ENCODE measurements at places on chromosomes 2 and 18. TPM values are rescaled to one million over a fixed set of nuclear protein-coding genes. Genes with fewer than 3 reads are reported as not detected.

DNA sequence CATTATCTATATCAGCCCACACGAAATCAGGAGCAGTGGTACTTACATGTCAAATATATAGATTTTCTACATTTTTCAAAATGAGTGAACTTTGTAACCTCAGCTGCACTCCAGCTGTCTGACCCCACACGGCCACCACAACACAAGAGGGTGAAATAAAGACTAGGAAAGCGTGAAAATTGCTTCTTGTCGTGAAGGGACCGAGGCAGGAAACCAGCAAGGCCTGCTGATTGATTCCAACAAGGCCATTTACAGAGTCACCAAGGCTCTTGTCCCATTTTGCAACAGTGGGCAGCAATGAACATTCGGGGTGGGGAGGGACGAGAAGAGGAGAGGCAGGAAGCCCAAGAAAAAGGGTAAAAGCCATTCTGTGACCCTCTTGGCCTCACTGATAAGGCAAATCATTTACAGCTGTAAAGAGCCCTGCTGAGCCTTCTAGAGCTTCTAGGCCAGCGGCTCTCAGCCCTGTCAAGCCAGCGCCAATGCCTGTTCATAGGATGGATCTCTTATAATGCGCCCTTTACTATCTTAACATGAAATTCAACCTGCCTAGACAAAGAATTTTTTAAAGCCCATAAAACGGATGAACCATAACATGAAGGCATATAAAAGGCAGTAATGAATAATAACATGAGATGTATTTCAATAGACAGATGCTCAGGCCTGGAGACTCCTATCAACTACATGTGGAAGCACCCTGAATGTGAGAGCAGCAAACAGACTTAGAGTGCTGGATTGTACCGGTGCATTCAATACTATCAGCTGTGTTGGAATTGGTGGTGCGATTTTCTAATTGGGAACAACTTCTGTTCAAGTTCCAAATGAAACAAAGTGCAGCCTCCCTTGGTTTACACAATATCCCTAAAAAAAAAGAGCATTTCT lies 269.0 kb downstream of the CDCA7 start:
- DNase-seq: peak; percentile 36

- no peak for DNase-seq
These were observed 97.7 kb downstream of the CDC42EP3 start for GRCh38 chr2:37573451-37574388.

GRCh38 chr2:137255345-137255744 lies 490.0 kb downstream of the THSD7B start:
- no peak for DNase-seq

NYAP2 gene
- not detected for total RNA-seq

THOC1 gene
- 53.6 TPM for total RNA-seq

DNA sequence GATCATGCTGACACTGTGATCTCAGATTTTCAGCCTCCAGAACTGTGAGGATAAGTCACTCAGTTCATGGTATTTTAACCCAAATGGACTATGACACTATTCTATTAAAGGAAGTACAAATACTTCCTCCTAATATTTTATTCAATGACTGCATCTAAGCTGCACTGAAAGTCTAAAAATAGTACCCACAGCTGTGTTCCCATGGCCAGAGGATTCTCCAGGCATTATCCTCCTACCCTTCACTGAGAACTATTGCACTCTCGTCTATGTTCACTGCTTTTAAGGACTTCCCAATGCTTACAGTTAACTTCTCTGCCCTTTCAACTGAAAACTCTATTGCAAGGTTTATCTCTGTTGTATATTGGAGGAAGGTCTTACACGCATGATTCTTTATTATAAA lies 15.2 kb downstream of the LRATD1 start:
- no peak for DNase-seq

CPLX4 gene
- total RNA-seq: not detected

DCDC2C gene
- not detected for total RNA-seq

VSNL1 gene
- total RNA-seq: 32.8 TPM

DNA sequence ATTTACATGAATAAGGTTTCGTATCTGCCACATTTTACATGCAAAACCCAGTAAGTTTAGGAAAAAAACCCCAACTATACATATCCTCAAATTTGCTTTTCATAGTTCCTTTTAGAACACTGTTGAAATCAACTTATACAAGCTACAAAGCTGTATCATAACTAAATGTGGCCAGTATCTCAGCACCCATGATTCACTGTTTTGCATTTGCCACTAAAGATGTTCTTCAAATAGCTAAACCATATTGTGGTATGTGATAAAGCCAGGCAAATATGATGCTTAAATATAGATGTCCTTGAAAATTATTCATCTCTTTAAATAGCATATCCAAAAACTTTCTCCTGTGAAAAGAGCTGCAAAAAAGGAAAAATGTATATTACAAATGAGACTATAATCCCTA lies 29.9 kb downstream of the ROCK2 start:
- no peak for DNase-seq

- no peak for DNase-seq
These were observed 5.1 kb downstream of the SLC35F6 start for GRCh38 chr2:26769089-26769761.

GRCh38 chr18:46237891-46238290 lies 133.7 kb downstream of the HAUS1 start:
- DNase-seq: no peak

CD226 gene
- not detected for total RNA-seq

FTCDNL1 gene
- total RNA-seq: 0.59 TPM

TWIST2 gene
- 8.1 TPM for total RNA-seq

DNA sequence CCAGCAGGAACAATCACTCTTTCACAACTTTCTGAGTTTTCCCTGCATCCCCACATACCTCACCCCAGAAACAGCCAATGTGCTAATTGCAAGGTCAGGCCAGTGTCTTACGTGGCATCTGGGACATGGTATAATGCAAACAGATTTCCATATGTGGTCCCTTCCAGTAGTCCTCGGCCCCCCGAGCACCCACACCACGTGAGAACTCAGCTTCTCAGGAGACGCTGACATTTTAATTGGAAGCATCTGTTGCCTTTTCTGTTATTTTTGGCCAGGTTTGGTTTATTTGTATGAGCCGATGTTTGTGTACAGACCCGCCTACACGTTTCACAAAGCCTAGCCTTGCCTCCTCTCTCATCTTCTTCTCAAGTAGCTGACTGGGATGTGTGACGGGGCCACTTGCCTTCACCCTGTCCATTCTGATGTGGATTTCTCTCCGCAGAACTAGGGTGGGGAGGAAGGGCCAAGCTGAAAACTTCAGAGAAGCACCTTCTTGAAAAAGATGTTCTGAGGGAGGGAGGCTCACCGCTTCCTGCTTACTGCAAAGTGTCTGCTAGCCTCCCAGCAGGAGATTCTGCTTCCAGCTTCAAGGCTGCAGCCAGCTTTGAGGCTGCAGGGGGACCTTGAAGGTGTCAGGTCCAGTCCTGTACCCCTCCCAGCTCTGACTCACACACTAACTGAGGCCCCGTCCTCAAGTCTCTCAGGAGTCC lies 109.6 kb upstream of the SLC14A2 start:
- no peak for DNase-seq

GRCh38 chr2:112682101-112682500 lies 36.4 kb downstream of the SLC20A1 start:
- no peak for DNase-seq

GRCh38 chr2:20190876-20191713 lies 33.8 kb downstream of the SDC1 start:
- DNase-seq: peak; percentile 95

GRCh38 chr2:164412831-164413230 lies 208.5 kb downstream of the GRB14 start:
- DNase-seq: no peak

DCAF17 gene
- 22.9 TPM for total RNA-seq

GRCh38 chr2:26016012-26016705 lies 17.7 kb upstream of the RAB10 start:
- DNase-seq: no peak

DNA sequence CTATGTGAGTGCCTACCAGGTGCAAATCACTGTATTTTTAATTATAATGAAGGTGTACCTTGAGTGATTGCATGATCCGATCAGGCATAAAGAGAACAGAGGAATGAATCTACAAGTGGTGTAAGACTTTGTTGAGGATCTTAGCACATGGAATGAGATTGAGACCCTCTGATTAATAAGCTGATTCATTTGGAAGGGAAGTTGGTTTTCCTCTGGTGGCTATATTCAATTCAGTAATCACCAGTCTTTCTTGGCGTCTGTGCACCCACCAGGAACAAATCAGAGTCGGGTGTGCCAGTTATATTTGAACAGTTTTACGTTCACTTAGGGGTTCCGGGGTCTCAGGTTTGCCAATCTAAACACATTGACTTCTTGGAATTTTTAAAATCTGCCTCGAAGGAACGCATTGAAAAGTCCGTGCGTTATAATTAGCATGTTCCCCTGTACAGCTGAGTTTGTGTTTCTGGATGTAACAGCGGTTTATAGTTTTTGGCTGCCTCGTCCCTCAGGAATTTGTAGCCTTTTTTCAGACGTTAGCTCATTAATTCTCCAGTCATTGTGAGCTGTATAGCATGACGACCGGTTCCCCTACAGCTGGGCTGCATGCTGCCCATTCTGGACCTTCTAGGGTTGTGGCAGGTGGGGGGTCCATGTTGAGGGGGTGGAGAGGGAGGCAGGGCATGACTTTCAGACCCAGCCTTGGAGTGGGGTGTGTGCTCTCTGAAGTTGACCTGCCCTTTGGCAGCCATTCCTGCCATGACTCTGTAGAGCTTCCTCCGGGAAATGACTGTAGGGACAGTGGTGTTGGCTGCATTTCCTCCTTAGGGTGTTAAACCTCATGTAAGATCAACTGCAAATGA lies 20.3 kb downstream of the MYO1B start:
- DNase-seq: no peak

GRCh38 chr2:196970099-196970498 lies 43.6 kb upstream of the PGAP1 start:
- no peak for DNase-seq

GRCh38 chr2:211724933-211725332 lies 813.7 kb downstream of the ERBB4 start:
- no peak for DNase-seq

DNA sequence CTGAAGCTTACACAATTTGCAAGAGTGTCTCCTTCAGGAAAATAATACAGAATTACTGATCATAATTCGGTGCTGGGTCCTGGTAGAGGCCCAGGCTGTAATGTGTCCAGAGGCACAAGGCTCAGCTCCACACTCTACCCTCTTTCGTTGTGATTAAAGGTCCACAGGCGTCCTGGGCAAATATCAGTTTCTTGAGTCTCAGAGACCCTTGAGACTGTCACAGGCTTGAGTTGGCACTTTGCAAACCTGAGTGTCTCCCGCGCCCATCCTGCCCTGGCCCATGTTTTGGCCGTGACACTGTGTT lies 46.9 kb upstream of the SMAD7 start:
- DNase-seq: no peak

DNA sequence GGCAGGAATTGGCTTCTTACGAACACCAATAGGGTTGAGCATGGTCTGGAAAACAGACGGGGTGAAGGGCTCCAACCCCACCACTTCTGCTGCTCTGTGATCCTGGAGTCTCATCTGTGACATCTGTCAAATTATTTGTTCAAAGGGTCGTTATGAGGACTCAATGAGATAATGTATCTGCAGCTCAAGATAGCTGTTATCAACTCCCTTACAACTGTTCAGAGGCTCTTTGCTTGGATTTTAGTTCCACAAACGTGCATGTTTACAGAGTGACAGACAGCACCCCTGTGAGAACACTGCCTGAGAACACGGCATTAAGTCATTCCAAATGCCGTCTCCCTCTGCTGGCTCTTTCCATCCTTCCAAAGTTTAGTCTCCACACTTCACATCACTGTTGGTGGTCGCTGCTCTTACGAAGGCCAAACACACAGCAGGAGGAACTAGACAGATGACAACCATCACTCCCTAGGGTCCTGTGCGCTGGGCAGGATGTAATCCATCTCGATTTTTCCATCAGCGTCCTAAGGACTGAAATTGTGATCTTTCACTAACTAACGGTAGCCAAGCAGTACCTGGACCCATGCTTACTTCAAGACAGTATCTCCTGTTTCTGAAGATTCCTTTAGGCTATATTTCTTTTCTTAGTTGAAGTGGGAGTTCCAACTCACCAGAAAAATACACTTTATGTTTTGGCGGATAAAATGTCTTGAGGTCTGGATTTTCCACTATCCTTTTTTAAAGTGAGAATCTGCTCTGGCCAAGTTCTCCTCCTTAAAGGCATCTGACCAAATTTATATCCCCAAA lies 220.3 kb downstream of the ANAPC1 start:
- DNase-seq: no peak

GRCh38 chr2:184562532-184562931 lies 35.8 kb upstream of the ZNF804A start:
- DNase-seq: no peak

GRCh38 chr18:13604786-13605185 lies 121.6 kb downstream of the FAM210A start:
- DNase-seq: no peak

PMAIP1 gene
- 131 TPM for total RNA-seq

GAREM2 gene
- 7.2 TPM for total RNA-seq

- DNase-seq: no peak
These were observed 317.1 kb upstream of the SPRED2 start for GRCh38 chr2:65749545-65749944.

ERBB4 gene
- 5.7 TPM for total RNA-seq

GRCh38 chr2:236775511-236775910 lies 205.9 kb downstream of the ACKR3 start:
- DNase-seq: no peak

DNA sequence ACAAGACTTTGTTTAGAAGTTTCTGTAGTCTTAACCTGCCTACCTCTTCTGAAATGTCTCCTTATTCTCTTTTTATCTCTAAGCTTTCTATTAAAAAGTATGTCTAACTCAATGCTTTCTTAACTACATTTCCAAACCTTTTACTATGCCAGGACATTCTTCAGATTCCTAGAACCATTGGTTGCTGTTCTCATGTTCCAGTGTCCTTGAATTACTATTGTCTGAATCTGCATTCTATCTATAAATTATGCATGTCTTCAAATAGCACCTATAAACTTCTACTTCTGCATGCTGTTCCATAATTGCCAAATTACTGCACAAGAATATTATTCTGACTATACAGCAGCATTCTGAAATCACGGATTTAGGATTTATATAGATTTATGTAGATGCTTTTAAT lies 166.0 kb upstream of the VWC2L start:
- DNase-seq: no peak

- no peak for DNase-seq
These were observed 372.2 kb downstream of the NYAP2 start for GRCh38 chr2:225771701-225772100.

DNA sequence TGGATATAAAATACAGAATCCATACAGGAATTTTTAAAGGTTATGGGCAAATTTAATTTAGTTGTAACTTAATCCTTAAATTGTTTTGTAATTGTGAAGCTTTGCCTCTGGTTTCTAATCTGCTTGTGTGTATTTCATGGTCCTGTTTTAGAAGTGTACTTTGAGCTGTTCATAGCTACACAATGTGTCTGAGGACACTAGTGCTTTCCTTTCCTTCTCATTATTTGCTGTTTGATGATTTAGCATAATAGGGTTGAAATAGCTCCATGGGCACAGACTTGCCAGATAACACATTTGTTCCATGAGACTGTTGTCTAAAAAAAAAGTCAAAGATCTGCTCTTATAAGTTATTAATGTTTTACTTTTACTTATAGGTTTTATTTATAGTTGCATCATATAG lies 134.2 kb downstream of the MYO1B start:
- DNase-seq: no peak
